ENCODE measurements at places on chromosomes 1 and 21. TPM values are rescaled to one million over a fixed set of nuclear protein-coding genes. Genes with fewer than 3 reads are reported as not detected.
A peak's percentile ranks its signal among the peaks of the same experiment; 100 is the strongest.

- DNase-seq = no peak
Measured at GRCh38 chr1:212640223-212640878, 31.8 kb downstream of the ATF3 start.

DNA sequence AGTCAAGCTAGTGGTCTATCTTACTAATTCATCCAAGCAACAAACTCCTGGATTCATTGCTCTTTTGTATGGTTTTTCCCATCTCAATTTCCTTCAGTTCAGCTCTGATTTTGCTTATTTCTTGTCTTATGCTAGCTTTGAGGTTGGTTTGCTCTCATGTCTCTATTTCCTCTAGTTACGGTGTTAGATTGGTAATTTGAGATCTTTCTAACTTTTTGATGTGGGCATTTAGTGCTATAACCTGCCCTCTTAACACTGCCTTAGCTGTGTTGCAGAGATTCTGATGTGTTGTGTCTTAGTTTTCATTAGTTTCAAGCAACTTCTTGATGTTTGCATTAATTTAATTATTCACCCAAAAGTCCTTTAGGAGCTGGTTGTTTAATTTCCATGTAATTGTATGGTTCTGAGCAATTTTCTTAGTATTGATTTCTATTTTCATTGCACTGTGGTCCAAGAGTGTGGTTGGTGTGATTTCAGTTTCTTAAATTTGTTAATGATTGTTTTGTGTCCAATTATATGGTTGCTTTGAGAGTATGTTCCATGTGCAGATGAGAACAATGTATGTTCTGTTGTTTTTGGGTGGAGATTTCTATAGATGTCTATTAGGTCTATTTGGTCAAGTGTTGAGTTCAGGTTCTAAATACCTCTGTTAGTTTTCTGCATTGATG lies 154.6 kb downstream of the PLPPR5 start:
- no peak for DNase-seq

GRCh38 chr1:112488141-112488540 lies 20.6 kb upstream of the WNT2B start:
- no peak for DNase-seq

GRCh38 chr1:77542813-77543420 lies 139.5 kb downstream of the ZZZ3 start:
- DNase-seq = no peak

Gene GPA33
- total RNA-seq = 0.76 TPM

DNA sequence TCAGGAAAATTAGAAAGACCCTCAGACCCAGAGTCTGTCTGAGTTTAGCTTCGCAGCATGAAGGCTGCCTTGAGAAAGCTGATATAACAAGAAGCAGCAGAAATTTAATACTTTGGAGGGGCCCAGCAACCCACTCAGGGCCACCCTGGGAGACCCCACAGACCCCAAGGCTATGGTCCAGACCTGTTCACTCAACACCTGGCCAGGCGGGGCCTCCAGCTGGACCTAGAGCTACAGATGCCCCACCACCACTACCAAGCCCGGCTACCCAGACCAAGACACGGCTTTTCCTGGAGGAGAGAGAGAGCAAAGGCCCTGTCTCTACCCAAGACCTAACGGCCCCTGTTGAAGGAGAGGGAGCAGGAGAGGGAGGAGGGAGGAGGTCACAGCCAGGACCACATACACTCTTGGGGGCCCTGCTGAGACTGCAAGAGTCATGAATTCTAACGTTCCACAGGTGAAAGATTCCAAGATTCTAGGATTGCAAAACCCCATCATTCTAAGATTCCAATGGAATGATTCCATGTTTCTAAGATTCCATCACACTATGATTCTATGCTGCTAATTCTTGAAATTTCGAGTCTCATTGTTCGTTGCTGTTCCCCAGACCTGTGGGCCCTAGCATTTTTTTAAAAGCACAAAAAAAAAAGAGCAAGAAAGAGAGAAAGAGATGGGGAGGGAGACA lies 53.2 kb downstream of the LACTBL1 start:
- no peak for DNase-seq

- peak; percentile 12 for DNase-seq
Measured at GRCh38 chr1:241985787-241986186, 13.1 kb downstream of the MAP1LC3C start.

Gene LRRC71
- total RNA-seq = not detected

- DNase-seq = no peak
Measured at GRCh38 chr1:71834601-71835441, 447.5 kb downstream of the NEGR1 start.

DNA sequence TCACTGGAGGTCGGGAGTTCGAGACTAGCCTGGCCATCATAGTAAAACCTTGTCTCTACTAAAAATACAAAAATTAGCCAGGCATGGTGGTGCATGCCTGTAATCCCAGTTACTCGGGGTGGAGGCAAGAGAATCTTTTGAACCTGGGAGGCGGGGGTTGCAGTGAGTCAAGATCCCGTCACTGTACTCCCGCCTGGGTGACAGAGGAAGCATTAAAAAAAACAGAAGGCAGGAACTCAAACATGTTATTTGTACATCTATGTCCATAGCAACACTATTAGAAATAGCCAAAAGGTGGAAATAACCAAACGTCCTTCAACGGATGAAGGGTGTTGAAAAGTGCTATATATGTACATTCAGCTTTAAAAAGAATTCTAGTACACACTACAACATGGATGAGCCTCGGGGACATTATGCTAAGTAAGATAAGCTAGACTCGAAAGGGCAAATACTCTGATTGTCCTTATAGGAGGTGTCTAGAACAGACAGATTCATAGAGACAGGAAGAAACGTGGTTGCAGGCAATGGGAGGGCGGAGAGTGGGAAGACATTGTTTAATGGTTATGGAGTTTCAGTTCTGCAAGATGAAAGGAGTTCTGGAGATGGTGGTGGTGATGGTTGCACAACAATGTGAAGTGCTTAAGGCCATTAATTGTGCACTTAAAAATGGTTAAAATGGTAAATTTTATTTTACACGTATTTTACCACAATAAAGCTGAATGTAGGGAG lies 19.2 kb downstream of the NLRP3 start:
- DNase-seq = no peak

Gene SPATC1L
- 8.9 TPM for total RNA-seq

- no peak for DNase-seq
Measured at GRCh38 chr21:25790122-25790877, 55.5 kb downstream of the GABPA start.

Gene LHX8
- total RNA-seq = not detected

Gene OR10J1
- not detected for total RNA-seq

Gene ELAPOR1
- 5.7 TPM for total RNA-seq

- DNase-seq = no peak
Measured at GRCh38 chr1:234479310-234479559, 256 bp upstream of the TARBP1 start.

Gene NTMT2
- total RNA-seq = not detected

GRCh38 chr1:22533244-22533895 lies 29.9 kb upstream of the EPHA8 start:
- DNase-seq = no peak

DNA sequence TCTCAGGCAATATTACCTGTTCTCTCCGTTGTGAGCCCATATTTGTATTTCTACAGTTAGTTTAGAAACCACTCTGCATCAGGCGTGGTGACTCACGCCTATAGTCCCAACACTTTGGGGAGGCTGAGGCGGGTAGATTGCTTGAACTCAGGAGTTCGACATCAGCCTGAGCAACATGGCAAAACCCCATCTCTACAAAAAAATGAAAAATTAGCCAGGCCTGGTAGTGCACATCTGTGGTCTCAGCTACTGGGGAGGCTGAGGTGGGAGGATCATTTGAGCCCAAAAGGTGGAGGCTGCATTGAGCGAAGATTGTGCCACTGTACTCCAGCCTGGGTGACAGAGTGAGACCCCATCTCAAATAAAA lies 19.7 kb upstream of the ID3 start:
- DNase-seq = no peak

- no peak for DNase-seq
Measured at GRCh38 chr1:173134800-173135199, 72.3 kb downstream of the TNFSF4 start.

DNA sequence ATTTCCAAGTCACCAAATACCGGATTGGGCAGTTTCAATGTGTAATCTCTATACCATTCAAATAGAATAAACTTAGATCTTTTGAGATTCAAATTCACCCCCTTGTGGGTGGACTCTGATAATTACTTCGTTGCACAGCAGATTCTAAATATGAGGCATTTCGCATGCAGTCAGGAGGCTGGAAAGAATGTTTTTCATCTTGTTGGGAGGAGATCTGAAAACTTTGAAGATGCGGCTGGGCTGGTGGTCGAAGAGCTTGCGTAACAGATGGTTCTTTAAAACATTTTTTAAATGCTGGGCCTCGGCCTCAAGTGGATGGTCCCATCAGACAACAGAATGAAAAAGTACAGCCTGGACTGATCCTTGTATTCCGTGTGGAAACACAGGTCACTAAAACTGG lies 10.4 kb downstream of the NR5A2 start:
- DNase-seq = no peak

Gene CRP
- total RNA-seq = not detected

- DNase-seq = no peak
Measured at GRCh38 chr1:26020330-26020768, 1.2 kb upstream of the EXTL1 start.

DNA sequence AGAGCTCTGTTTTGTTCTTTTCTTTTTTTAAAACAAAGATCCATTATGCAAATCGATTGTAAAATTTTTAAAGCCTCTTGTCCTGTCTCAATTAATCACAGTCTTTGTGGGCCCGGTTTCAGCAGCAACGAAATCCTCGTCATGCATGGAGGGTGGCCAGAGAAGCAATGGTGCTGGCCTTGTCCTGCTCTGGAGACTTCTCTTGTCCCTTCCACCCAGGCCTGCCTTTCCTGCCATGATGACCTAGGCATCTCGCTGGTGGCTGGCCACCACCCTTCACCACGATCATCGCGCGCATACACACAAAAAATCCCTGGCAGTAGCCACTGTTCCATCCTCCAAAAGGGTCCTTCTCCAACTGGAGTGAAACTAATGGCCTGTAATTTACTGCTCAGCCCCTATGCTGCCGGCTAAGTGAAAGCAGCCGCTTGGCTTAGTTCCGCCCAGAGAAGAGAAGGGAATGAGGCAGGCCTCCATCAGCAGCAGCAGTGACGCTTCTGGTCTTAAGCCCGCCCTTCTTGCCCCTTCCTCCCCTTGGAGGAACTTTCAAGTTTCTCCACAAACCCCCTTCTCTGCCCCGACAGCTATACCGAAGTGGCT lies 309.5 kb downstream of the NPHP4 start:
- DNase-seq = no peak

DNA sequence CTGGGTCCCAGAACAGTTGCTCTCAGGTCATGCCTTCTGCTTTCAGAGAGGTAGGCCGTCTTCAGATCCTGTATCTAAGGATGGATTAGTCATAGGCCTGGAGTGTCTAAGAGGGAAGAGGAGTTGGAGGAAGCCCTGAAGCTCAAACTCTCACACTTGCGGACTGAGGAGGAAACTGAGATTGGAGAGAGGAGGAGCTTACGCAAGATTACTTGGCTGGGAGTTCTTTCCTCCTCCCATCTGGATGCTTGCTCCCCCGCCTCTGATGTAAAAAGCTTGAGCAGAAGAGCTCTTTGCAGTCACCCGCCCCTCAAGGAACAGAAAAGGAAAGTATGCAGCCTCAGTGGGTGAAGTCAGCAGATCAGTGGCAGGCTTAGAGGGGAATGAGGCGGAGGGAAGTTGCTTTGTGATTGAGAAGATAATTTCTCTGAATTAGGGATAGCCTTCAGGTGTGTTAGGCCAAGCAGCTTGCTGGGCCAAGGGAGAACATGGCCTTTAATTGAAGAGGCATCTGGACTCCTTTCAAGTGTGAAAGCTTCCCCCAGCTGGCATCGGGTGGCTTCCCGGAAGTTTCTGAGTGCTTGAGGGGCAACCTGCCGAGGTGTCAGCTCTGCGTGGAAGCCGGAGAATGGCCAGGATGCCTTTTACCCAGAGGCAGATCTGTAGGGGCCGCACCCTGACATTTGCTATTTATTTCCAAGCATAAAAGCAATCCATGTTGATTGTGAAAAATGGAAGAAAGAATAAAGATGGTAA lies 6.6 kb downstream of the ADORA1 start:
- DNase-seq = peak; percentile 48

DNA sequence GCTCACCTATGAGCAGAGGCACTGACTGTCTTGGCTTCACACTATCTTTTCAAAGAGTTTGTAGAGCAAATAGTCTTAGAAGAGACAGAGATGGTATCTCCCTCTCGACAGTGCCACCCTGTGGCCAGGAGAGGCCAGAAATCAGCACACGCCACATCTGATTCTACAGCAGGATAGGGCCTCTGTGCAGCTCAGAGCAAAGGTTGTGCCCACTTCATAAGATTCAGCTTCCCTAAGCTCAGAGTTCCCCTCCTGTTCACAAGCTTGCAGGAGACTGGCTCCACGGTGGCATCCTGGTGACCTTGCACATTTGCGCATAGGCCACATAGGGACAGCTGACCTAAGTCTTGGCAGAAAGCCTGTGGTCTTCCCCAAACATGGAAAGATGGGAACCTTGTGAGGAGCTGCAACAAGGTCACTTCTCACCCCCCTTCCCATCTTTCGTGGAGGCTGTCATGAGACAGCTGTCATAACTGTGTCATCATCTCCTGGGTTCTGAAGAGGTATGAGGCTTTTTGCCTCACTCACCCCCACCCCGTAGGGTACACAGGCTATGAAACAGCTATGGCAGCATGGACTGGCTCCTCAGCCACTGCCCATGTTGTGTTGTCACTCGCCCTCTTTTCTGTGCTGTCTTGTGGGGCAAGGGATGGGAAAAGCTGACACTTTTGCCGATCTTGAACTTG lies 3.0 kb downstream of the ITLN2 start:
- peak; percentile 58 for DNase-seq

DNA sequence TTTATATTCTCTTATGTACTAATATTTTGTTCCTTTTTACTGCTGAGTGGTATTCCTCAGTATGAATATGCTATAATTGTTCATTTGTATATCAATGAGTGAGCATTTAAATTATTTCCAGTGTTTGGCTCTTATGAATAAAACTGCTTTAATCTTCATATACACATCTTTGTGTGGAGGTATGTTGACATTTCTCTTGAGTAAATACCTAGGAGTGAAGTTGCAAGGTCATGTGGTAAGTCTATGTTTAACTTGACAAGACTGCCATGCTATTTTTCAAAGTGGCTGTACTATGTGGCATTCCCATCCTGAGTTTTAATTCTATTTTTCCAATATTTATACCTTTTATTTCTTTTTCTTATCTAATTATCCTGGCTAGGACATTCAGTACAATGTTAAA lies 124.2 kb downstream of the ADSS2 start:
- no peak for DNase-seq
